NCI-H146 (cell line): ENCODE measurements at places on chromosomes 6 and 20.

DNA sequence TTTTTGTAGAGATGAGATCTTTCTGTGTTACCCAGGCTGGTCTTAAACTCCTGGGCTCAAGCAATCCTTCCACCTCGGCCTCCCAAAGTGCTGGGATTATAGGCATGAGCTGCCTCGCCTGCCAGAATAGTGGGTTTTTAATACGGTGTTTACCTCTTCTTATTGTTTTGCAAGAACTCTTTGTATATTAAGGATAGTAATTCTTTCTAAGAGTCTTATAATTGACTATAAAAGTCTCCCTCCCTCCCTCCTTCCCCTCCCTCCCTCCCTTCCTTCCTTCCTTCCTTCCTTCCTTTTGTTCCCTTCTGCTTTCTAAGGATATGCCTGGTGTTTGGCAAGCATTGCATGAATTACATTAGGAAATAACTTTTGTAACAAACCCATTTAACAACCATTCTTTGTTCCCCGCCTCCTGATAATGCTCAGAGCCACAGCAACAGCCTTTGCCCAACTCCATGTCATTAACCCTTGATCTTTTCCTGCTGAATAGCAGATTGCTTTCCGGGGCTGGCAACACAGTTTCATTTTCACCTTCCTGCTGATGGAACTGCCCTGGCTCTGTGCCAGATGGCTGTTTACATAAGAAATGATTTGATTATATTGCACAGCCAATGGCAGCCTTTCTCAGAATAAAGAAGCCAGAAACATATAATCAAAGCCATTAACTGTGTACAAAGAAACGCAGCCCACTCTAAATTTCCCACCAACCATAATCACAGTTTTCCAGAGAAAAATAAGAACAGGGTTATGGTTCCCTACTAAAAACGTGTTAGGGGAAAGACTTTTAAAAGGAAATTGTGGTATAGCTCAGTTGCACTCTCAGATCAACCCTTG lies 143.7 kb upstream of the PTPN1 start:
- DNase-seq = peak; percentile 97

DNA sequence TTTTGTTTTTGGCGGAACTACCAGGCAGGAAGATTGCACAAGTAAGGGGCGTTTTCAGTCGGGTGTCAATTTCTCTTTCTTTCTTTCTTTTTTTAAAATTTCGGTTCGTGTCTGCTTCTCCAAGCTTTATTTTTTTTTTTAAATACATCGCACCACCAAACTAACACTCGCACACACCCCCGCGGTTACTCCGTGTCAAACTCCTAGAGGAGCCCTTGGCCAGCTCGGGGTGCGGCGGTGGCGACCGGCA lies 338 bp downstream of the UTRN start:
- no peak for DNase-seq

GRCh38 chr20:52481443-52481842 lies 289.9 kb upstream of the ZFP64 start:
- no peak for DNase-seq

- DNase-seq = peak; percentile 34
Observed at GRCh38 chr20:55052459-55052858, 577.1 kb downstream of the DOK5 start.

DNA sequence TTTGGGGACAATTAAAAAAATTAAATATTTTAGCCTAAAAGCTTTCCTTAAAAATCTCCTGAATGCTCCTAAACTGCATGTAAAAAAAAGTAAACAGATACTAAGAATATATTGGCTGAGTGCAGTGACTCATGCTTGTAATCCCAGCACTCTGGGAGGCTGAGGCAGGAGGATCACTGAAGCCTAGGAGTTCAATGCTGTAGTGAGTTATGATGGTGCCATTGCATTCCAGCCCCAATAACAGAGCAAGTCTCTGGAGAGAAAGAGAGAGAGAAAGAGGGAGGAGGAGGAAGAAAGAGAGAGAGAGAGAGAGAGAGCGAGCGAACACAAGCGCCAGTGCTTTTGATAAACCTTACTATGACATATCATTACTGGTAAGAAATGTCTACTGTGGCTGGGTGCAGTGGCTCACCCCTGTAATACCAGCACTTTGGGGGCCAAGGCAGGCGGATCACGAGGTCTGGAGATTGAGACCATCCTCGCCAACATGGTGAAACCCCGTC lies 58.8 kb downstream of the FKBP5 start:
- DNase-seq = no peak

- no peak for DNase-seq
Observed at GRCh38 chr6:3407840-3408239, 49.0 kb downstream of the SLC22A23 start.

GRCh38 chr6:42316981-42317380 lies 99.3 kb upstream of the MRPS10 start:
- peak; percentile 15 for DNase-seq

- no peak for DNase-seq
Observed at GRCh38 chr20:15905661-15906060, 667.6 kb downstream of the KIF16B start.

- peak; percentile 82 for DNase-seq
Observed at GRCh38 chr20:11687546-11688292, 230.0 kb upstream of the BTBD3 start.

- DNase-seq = no peak
Observed at GRCh38 chr6:134873500-134874388, 76.2 kb downstream of the ALDH8A1 start.

DNA sequence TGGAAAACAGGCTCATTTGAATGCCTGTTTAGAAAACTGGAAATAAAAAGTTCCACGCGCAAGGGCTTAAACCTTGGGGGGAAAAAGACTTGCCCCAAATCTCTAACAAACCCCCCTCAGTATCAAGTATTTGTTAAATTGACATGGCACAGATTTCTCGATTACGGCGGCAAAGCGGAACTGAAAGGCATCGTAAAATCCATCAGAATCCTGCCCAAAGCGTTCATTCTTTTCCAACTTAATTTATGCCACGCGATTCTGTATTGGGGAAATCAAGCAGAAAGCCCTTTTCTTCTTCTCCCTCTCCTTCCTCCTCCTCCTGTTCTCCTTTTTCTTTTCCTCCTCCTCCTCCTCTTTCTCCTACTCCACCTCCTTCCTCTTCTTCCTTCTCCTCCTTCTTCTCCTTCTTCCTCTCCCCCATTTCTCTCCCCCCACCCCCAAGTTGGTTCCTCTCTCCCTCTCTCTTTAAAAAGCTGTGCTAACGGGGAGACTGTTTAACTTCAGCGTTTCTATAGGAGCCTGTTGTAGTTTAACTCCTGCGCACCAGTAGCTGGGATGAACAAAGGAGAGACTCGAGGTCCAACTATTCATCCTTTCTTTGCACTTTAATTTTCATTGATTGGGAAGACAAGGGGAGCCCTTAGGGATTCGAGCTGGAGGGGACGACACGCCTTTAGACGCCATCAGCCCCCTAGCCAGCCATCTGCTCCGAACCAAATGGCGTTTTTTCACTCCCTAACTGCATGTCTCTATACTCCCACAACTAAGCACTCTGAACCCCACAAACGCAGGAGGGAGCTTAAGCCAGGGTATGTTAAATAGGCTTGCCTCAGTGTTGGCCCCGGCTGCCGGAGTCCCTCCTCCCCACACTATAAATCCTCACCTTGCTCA lies 2.7 kb upstream of the DLL1 start:
- peak; percentile 52 for DNase-seq

- no peak for DNase-seq
Observed at GRCh38 chr6:139239064-139239463, 52.7 kb downstream of the TXLNB start.

GRCh38 chr6:24228681-24229255 lies 102.8 kb downstream of the NRSN1 start:
- DNase-seq = no peak

- DNase-seq = peak; percentile 60
Observed at GRCh38 chr6:107957308-107957908, 600 bp downstream of the SEC63 start.

DNA sequence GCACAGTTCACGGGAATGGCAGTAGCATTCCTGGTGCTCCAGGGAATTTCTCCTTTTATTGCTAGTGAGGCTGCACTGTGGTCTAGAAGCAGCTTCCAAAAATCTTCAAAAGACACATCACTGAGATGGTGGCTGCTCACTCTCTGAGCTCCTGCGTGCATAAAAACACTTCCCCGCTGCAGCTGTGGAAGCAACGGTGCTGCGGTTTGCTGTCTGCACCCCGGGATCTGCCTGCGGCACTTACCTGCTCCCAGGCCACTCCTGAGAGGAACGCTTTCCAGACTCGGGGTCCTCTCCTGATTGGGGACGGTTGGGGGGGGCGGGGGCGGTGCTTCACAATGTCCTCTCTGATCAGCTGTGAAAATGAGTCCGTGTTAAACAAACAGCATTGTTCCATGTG lies 77.9 kb downstream of the TMEM242 start:
- DNase-seq = no peak

- DNase-seq = no peak
Observed at GRCh38 chr6:133201231-133201630, 39.9 kb upstream of the EYA4 start.

GRCh38 chr6:139254196-139254595 lies 37.6 kb downstream of the TXLNB start:
- no peak for DNase-seq

DNA sequence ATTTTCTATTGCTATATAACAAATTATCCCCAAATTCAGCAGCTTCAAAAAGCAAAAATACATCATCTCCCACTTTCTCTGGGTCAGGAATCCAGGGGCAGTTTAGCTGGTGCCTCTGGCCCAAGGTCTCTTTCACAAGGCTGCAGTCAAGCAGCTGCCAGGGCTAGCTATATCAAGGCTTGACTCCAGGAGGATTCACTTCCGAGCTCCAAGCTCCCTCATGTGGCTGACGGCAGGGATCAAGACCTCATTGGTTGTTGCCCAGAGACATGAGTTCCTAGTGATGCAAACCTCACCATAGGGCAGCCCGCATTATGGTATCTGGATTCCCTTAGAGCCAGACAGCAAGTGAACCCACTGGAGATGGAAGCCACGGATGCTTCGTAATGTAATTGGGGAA lies 1.3 kb upstream of the VNN1 start:
- DNase-seq = peak; percentile 72

DNA sequence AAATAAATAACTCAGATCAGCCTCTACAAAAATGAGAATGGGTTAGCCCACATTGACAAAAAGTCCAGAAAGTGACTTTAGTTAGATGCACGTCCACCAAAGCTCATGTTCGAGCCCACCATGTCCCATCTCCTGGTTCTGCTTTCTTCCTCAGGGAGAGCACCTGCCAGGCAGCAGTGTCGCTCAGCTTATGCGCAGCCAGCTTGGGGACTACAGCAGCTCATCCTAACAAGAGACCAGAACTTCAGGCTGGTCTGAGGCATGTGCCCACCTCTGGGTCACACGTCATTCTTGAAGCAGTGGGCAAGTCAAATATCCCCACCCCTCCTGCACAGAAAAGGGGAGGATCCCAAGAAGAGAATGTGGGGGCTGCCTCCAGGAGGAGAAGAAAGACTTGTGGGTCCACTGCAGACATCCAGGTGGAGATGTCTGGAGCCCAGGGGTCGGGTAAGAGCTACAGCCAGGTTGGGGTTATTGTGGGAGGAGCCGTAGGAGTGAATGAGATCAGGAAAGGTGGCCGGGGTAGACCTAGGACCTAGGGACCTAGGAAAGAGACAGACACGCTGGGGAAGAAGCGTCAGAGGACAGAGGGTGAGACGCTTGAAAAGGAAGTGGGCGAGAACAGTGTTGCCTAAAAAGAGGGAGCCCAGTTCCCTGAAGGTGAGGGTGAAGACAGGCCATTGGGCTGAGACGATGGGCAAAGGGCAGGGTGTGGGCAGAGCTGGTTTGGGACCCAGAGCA lies 52.5 kb downstream of the SSR1 start:
- DNase-seq = peak; percentile 38

DNA sequence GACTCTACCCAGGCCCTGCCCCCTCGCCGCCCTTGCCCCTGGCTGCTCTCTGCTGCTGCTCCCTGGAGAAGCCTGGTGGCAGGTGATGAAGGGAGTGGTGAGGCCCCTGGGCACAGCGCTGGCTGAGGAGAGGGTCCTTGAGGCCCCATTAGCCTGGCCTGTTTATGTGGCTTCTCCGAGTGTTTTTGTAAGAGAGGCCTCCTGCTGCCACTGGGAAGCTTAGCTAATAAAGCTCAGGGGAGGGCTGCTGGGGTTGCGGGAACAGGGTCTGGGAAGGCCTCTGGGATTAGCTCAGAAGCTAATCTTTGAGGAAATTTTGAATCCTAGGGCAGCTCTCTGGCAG lies 15.5 kb downstream of the EBF4 start:
- no peak for DNase-seq

GRCh38 chr20:38113401-38114325 lies 51.4 kb downstream of the TGM2 start:
- DNase-seq = peak; percentile 54

DNA sequence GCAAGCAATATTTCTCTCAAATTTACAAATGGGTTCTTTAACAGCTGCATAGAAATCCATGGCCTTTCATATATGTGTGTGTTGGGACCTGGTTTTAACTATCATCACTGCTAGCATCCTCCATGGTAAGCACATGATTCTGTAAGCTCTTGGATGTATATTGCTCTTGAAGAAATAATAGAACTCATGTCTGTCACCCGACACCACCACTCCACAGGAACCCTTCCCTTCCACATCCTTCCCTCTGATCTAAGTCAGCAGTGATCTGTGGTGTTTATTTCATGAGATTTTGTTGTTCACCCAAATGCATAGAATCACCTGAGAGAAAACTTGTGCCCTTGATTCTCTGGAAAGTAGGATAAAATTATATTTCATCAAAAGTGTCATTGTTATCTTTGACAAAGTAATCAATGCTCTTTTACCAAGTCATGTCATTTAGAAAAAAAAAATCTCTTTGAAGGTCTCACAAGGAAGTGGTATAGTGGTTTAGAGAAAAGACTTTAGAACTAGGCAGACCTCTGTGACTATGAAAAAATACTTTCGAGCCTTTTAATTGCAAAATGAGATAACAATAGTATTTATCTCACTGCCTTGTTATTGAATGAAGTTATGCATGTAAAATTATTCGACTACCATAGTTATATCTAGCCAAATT lies 649.8 kb upstream of the SLC35B3 start:
- no peak for DNase-seq

- no peak for DNase-seq
Observed at GRCh38 chr20:16537918-16538317, 35.3 kb downstream of the KIF16B start.

DNA sequence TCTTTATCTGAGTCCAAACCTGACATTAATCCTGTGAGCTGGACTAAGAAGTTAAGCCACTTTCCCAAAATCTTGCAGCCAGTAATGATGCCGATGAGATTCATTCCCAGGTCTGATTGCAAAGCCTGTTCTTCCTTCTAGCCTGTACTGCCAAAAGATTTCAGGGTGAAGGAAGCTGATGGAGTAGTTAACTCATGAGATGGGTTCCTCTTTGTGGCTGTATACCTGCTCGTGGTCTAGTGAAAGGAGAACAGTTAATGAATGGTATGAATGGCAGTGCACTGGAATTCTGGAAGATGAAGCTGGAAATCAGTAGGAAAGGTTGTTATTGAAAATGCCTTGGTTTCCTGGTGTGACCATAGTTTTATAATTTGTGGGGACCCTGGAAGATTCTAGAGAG lies 112.0 kb downstream of the FYN start:
- no peak for DNase-seq

DNA sequence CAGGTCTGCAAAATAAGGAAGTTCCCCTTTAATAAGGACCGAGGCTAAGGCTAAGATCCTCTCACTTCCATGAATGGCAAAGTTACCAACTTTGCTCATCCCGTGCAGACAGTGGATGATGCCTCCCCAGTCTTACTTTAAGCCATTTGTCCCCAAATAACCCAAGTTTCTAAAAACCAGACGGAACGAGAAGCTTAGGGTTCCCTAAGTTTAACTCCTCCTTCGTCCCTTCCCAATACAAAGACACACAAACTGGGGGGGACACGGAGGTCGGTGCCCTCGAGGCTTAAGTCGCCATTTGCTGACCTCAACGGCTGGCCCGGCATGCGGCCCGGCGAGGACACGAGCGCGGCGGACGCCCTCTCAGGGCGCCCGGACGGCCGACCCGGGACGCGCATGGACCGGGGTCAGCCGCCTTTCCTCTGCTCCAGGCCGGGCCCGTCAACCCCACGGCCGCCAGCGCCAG lies 527 bp downstream of the FBXO30 start:
- DNase-seq = peak; percentile 57
